ENCODE measurements at places on chromosomes 3 and 15.

DNA sequence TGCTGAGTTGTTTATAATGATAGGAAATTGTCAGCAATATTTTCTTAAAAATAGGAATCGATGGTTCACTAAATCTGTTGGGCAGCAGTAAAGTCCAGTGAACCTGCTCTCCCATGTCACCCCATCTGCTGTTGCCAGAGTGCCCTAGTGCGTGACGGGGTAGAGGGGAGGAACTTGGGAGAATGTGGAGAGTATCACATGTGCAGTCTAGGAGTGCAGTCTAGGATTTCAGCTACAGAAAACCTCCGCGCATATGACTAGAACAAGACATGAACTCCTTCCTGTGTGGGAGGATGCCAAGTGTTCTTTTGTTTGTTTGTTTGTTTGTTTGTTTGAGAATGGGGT, 74.6 kb upstream of the ACAD9 start:
- DNase-seq, result no peak

- DNase-seq, result no peak
Measured at GRCh38 chr15:41411031-41411430, 5.9 kb upstream of the RTF1 start.

DNA sequence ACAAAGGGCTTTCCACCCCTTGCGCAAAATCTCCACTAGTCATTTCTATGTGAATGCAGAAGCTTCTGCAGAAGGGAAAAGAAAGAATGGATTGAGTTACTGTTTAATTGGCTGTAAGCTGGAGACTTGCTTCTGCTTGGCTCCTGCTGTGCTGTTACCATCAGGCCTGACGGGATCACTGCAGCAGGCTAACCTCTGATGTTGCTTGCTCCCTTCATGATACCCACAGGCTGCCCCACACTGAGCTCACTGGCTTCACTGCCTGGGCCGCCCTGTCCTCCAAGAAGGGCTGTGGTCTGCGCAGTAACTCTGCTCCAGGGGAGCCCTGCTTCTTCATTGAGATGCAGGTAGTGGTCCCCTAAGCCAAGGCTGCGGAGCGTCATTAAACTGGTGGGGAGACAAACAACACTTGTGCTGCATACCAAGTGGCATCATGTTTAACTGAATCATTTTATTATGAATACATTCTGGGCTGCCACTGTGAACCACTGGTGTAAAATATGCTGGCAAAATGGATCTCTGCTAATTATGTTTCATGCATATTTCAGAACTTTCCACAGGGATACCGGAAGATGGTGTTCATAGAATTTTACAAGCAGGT, 78.6 kb downstream of the WDR49 start:
- peak; percentile 60 for DNase-seq

DNA sequence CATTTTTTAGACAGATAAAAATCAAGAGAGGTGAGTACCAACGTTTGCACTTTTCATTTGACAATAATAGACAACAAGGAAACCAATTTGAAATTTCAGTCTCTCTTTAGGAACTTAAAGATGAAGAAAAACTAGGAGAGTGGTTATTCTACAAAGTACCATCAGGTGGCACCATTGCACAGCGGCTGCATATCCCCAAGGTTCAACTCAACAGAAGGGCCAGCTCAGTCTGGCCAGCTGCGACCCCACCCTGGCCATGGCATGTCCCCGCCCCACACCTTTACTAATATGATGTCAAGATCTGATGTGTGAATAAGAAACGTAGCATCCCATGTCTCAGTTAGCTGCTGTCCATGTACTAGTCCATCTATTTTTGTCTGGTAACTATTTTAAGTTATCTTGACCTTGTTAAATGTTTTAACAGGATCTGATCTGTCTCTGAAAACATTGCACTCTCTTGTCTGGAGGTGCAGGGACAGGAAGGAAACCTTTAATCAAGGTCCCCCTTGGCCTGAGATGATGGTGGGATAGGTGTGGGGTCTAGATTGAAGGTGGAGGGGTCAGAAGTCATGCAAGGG, 35.5 kb upstream of the CGNL1 start:
- peak; percentile 83 for DNase-seq

DNA sequence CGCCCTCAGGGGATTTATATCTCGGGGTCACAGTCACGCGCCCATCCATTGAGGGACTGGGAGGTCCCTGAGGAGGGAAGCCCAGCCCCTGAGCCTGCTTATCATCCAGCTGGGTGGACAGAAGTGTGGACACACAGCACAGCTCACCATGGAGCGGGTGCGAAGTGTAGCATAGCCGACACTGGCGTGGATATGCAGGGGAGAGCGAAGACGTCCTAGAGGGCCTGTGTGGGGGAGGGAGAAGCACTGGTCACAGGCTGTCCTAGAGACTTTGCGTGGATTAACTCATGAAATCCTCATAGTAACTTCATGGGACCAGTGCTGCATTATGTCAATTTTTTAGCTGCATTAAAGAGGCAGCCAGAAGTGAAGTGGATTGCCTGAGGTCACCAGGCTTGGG, 26.1 kb upstream of the PLXND1 start:
- no peak for DNase-seq

DNA sequence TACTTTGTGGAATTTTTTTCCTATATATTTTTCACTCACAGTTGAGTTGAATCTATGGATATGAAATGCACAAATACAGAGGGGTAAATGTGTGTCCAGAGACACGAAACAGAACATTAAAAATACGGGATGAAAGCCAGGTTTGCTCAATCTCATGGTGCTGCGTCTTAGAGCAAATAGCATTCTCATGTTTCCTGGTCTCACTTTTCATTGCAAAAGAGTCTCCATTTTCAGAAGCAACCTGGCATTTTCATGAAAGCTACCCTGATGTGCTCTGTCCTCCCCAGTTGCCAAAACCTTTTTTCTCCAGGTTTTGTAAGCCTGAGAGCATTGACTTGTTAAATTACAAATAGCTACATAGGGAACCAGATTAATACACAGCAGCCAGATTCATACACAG, 49.5 kb upstream of the MBNL1 start:
- no peak for DNase-seq

GRCh38 chr3:70882104-70882503, 569.7 kb upstream of the MDFIC2 start:
- DNase-seq, result no peak

DNA sequence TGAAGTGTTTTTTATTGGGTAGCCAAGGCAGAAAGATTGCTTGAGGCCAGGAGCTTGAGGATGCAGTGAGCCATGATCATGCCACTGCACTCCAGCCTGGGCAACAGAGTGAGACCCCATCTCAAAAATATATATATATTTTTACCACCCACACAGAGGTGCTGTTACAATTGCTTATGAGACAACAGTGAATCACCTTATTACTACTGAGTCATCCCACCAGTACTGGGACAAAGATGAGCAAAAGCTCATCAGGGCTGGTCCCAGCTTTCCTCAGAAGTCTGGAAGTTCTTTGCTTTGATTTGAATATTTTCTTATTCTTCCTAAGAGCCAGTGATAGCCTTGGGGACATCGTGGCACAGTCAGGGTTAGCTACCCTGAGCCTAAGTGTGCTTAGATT, 207.7 kb downstream of the SOX2 start:
- no peak for DNase-seq

GRCh38 chr15:70097063-70097320, 725 bp downstream of the TLE3 start:
- no peak for DNase-seq

- DNase-seq, result no peak
Measured at GRCh38 chr3:127410678-127411077, 122.8 kb upstream of the PRR20G start.

DNA sequence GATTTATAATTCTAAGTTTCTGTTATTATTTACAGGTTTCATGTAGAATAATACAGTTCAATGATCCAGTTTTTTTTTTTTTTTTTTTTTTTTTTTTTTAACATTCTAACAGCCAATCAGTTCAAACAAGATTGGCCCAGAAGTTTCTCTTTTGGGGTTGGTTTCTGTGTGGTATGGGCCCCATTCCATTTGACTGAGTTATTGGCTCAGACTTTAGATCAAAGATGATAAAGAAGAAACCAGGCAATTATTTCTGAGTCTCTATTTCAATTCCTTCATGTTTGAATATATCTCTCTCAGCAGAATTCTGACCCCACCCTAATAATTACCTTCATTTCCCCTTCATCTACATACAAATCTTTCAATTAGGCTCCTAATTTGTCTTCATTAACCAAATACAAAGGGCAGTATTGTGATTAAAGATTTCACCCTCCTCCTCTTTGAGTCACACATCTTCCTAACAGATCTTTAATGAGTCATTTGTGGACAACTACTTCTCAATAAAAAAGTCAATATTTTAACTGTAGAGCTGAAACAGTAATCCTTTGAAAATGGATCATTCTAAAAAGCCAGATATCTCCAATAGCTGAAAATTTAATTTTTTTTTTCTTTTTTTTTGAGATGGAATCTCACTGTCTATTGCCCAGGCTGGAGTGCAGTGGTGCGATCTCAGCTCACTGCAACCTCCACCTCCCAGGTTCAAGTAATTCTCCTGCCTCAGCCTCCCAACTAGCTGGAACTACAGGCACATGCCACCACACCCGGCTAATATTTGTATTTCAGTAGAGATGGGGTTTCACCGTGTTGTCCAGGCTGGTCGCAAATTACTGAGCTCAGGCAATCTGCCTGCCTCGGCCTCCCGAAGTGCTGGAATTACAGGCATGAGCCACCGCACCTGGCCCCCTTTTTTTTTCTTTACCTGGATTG, 878.8 kb downstream of the NAALADL2 start:
- no peak for DNase-seq

GRCh38 chr15:79455361-79455760, 23.2 kb downstream of the MINAR1 start:
- no peak for DNase-seq

DNA sequence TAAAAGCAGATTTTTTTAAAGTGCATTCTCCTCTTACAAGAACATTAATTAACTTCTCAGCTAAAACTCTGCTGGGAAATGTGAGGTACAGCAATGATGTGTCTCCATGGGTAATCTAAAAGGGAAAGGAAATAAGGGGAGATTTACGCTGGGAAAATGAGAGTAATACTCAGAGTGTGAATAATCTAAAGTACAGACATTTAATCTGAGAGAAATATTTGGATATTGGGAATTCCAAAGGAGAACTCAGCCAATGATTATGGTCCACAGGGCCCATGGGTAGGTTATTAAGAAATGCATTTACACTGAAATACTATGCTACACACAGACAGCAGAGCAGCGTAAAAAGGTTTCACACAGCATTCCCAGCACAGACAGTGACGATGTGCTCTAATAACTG, 229.9 kb downstream of the MAGI1 start:
- DNase-seq, result no peak

- DNase-seq, result no peak
Measured at GRCh38 chr15:37032091-37032775, 68.1 kb downstream of the MEIS2 start.

DNA sequence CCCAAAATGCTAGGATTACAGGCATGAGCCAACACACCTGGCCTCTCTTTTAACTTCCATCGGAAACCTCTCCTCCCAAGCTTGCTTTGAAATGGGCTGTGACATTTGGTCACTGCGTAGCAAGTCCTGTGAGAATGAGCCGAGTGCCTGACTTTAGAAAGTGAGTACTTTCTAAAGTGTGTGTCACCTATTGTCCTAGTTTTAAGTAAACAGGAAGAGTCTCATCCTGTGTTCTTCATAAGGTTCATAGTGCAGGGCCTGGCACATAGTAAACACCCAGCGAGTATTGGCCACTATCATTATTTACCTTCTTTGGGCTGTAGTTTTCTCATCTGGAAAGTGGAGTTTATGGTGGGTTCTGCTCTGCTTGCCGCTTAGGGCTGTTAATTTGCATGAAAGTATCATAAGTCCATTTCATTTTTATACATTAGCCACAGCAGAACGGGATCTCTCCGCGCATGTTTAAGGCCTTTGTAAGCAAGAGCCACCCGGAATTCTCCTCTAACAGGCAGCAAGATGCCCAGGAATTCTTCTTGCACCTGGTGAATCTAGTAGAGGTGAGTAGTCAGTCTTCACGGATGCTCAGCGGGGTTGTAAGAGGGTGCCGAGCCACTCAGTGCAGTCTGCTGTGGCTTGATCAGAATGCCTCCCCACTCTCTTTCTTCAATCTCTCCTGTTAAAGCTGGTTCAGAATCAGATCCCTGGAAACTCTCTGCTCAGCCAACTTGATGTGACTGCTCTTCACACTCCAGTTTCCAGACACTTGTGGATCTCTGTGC, 87.2 kb downstream of the USP13 start:
- DNase-seq, result no peak

DNA sequence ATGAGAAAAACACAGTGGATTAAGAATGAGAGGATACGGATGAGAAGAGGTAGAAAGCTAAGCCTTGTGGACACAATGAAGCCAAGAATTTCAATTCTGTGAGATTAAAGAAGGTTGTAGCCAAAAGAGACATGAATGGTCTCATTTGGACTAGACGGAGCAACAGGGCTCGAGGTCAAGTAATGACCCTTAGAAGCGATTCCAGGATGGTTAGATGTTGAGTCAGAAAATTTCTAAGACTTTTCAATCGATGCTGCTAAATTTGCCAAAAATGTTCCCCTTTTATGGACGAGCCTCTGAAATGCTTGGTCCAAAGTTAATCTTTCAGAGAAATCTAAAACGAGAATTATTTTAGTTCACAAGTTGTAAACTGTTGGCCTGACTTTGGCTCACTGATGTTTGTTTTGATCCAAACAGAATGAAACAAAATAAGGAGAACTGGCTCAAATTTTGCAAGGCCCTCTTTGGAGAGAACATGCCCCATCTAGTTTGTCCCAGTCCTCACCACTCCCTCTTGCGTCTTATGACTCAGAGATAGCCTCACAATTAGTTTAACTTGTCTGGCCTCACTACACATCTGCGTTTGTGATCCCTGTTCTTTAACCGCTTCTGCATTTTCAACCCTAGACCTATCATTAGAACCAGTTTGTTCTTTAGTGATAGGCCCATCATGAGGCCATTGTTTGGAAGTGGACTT, 235.5 kb downstream of the PDZRN3 start:
- DNase-seq, result no peak

- DNase-seq, result no peak
Measured at GRCh38 chr15:91679447-91679846, 174.1 kb upstream of the SLCO3A1 start.

- no peak for DNase-seq
Measured at GRCh38 chr3:115789481-115789880, 166.2 kb downstream of the GAP43 start.

DNA sequence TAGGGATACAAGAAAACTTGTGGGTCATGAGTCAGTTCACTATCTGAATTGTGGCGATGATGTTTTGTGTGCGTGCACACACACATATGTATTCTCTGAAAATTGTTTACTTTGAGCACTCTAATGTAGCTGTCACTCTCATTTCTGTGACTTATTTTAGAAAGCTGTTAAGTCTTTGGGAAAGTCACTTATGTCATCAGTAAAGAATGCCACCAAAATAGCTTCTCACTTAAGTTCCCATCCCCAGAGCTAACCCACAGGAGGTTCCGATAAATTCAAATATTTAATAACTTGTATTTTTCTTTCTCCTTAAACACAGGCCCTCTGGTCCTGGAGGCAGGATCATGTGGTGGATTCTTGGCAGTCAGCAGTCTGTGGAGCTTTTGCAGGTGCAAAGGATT, 138.3 kb downstream of the LRIG1 start:
- DNase-seq, result no peak

- DNase-seq, result no peak
Measured at GRCh38 chr3:139797724-139798343, 120.1 kb upstream of the NMNAT3 start.

All from NCI-H1417 (cell line).